Upper lobe of left lung (tissue), 6 donors: ENCODE measurements at places on chromosomes 3 and 15.

- H3K4me3 ChIP-seq = no peak overlapping the region
- H3K36me3 ChIP-seq = no peaks in the 10 kb centered on the region
- H3K4me1 ChIP-seq = peaks cover 4% of the 10 kb centered on the region
- no peaks in the 10 kb centered on the region for H3K27me3 ChIP-seq
- DNase-seq = no peak
- no peak overlapping the region for H3K27ac ChIP-seq
Observed at GRCh38 chr15:71449956-71450355, 334.7 kb downstream of the THSD4 start.

- H3K4me1 ChIP-seq = no peaks in the 10 kb centered on the region
- no peak overlapping the region for H3K27ac ChIP-seq
- H3K36me3 ChIP-seq = no peaks in the 10 kb centered on the region
- no peak overlapping the region for H3K4me3 ChIP-seq
- no peak for DNase-seq
Observed at GRCh38 chr3:172441581-172441980, 6.7 kb downstream of the GHSR start.

DNA sequence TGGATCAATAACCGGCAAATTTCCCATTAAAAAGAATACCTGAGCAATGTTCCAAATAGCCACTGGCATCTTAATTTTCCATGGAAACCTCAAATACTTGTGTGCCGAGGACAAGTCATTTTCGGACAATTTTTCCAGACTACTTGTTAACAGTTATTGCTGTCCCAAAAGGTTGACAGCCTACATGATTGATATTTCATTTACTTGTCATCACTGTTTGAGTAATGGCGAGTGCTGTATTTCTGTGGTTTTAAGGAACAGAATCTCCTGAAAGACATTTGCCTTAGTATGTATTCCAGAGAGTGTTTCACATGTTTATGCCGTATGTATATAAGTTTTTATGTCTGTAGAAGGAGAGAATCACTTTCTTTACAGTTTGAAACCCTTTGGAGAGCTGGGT lies 36.7 kb downstream of the MAP2K5 start:
- H3K36me3 ChIP-seq = no peaks in the 10 kb centered on the region
- H3K27me3 ChIP-seq = no peaks in the 10 kb centered on the region
- no peak overlapping the region for H3K27ac ChIP-seq
- peaks cover 13% of the 10 kb centered on the region for H3K4me1 ChIP-seq
- H3K4me3 ChIP-seq = no peak overlapping the region

DNA sequence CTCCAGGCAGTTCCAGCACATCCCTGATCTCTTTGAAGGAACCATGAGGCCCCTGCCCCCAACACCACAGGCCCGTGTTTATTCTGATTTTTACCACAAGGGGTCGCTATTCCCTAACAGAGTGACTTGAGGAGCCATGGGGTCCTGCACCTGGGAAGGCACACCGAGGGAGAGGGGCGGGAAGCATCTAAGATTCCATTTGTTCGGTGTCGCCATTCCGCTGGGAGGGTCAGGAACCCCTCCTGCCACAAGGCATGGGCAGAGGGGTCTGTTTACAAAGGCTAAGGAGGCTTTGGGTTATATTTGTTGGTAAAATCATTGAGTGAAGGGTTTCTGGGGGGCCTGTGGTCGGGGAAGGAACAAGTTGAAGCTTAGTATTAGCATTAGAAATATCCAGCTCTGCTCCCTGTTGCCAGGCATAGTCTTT lies 77.1 kb downstream of the WDR76 start:
- H3K36me3 ChIP-seq = no peaks in the 10 kb centered on the region
- H3K4me3 ChIP-seq = no peak overlapping the region
- no peak for DNase-seq
- no peaks in the 10 kb centered on the region for H3K4me1 ChIP-seq

GRCh38 chr3:176651622-176652021 lies 545.7 kb downstream of the TBL1XR1 start:
- no peaks in the 10 kb centered on the region for H3K4me1 ChIP-seq
- H3K27ac ChIP-seq = no peak overlapping the region
- no peaks in the 10 kb centered on the region for H3K36me3 ChIP-seq
- H3K4me3 ChIP-seq = no peak overlapping the region
- no peaks in the 10 kb centered on the region for H3K27me3 ChIP-seq

DNA sequence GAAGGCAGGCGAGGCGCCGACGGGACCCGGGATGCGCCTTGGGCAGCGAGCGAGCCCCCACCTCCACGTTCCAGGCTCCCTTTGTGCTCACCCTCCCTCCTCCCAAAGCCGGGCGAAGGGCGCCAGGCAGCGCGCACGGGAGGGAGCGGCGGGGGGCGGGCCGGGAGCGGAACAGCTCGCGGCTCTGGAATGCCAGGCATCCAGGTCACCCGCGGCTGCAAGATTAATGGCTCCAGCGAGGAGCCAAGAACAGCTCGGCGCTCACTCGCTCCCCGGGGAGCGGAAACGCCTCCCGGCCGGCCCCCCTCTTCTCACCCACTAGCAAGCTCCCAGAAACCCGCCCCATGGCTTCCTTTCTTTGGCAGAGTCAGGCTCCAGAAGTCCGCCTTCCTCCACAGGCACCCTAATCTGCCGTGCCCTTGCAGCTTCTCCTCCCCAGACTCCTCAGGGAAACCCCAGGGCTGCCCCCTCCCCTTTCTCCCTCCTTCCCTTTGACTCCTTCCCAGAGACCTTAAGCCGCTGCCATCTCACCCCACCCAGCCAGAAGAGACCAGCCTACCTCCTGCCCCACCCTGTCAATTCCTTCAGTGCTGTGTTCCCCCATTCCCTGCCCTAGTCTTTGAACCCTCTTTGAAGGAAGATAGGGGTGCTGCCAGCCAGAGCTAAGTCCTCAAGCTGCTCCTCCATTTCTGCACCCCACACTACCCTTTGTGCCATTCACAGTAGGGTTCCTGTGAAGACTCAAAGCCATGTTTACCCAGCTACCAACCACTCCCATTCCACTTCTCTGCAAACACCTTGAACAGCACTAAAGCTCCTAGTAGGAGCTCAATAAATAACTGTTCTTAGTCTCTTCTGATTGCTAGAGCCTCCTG lies 9.9 kb downstream of the AMOTL2 start:
- no peak overlapping the region for H3K4me3 ChIP-seq
- H3K4me1 ChIP-seq = peaks cover 98% of the 10 kb centered on the region
- peaks cover 90% of the 10 kb centered on the region for H3K36me3 ChIP-seq
- H3K27me3 ChIP-seq = no peaks in the 10 kb centered on the region
- peak overlapping the region; percentile 98 for H3K27ac ChIP-seq
- peak; percentile 94 for DNase-seq

DNA sequence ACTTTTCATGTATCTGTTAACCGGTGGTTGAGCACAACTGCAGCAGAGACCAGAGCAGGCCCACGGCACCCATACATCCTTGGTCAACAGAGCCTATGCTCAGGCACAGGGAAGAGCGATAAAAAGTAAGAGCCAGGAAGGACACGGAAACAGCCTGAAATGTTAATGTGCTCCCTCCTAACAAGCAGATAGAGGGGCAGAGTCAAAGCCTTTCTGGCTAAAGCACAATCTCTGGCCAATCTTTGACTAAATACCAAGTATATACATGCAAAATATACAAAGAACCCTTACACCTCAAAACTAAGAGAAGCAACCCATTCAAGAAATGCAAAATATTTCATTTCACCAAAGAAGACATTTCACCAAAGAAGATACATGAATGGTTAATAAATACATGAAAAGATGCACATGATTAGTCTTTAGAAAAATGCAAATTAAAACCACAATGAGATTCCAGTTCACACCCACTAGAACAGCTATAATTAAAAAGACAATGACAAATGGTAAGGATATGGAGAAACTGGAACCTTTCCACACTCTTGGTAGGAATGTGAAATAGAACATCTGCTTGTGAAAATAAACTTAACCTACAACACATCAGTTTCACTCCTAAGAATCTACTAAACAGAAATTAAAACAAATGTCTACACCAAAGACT lies 88.0 kb downstream of the OSBPL10 start:
- H3K27ac ChIP-seq = no peak overlapping the region
- H3K4me1 ChIP-seq = peaks cover 3% of the 10 kb centered on the region
- no peak for DNase-seq
- no peak overlapping the region for H3K4me3 ChIP-seq
- no peaks in the 10 kb centered on the region for H3K27me3 ChIP-seq

GRCh38 chr3:127174284-127174683 lies 18.6 kb upstream of the PRR23E start:
- H3K27ac ChIP-seq = no peak overlapping the region
- no peaks in the 10 kb centered on the region for H3K4me1 ChIP-seq
- no peak overlapping the region for H3K4me3 ChIP-seq
- H3K36me3 ChIP-seq = no peaks in the 10 kb centered on the region
- no peaks in the 10 kb centered on the region for H3K27me3 ChIP-seq
- no peak for DNase-seq

DNA sequence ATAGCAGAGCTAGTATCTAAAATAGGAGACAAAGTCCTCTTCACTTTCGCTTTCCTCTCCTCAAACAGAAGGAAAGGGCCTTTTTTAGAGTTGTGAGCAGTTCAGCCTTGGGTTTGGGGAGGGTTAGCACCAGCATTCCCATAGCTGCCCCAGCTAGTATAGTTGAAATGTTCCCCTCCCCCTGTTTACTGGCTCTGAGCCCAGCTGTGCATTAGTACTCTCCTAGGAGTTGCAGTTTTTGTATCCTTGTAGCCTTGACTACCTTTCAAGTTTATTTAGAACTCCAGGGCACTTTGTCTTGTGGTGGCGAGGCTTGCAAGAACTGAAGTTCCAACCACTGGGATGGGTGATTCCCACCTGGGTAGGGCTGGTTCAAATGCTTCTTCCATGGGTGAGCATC lies 245.1 kb upstream of the NAALADL2 start:
- no peaks in the 10 kb centered on the region for H3K27me3 ChIP-seq
- H3K27ac ChIP-seq = no peak overlapping the region
- no peaks in the 10 kb centered on the region for H3K4me1 ChIP-seq

DNA sequence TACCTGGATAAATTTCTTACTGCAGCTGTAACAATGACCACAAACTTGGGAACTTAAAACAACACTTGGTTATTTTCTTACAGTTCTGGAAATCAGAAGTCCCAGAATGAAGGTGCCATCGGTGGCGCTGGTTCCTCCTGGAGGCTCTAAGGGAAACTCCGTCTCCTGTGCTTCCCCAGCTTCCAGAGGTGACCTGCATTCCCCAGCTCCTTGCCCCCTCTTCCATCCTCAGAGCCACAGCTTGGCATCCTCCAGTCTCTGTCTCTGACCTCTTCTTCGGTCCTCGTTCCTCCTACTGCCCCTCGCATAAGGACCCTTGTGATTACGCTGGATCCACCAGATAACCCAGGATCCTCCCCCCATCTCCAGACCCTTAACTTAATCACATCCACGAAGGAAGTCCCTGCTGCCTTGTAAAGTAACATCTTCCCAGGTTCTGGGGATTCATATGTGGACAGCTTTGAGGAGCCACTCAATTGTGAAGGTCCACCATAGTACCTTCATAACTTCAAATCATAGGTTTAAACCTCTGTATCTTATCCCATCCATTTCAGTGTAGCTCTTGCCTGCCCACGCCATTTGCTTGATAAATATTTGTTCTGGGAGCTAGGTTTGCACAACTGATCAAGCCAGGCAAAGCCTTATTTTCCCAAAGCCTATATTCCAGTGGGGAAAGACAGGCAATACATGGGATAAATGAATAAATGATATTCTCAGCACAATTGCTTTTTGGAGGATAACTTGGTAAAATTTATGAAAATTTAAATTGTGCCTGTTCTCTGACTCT lies 34.8 kb downstream of the KLF15 start:
- H3K36me3 ChIP-seq = no peaks in the 10 kb centered on the region
- H3K27ac ChIP-seq = no peak overlapping the region
- H3K27me3 ChIP-seq = no peaks in the 10 kb centered on the region
- H3K4me1 ChIP-seq = no peaks in the 10 kb centered on the region

DNA sequence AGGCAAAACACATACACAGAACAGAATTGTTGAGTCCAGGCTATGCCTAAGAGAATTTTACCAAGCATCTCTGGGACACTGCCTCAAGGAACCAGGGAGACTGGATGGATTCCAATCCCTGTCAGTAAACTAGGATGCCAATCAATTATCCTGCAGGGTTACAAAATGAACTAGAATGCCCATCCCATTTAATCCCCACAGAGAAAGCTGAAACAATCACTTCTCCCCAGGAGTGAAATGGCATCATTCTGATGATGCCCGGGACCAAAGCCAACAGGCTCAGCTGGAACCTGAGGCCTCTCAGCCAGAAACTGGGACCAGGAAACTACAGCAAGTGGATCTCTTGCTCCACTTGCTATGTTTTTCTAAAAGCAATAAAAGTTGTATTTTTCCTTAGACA lies 130.0 kb upstream of the TJP1 start:
- no peak overlapping the region for H3K4me3 ChIP-seq
- no peaks in the 10 kb centered on the region for H3K4me1 ChIP-seq
- no peak for DNase-seq
- no peaks in the 10 kb centered on the region for H3K27me3 ChIP-seq

GRCh38 chr15:98727115-98728040 lies 79.0 kb downstream of the IGF1R start:
- no peaks in the 10 kb centered on the region for H3K27me3 ChIP-seq
- no peak overlapping the region for H3K4me3 ChIP-seq
- H3K36me3 ChIP-seq = no peaks in the 10 kb centered on the region
- peak; percentile 92 for DNase-seq
- peaks cover 21% of the 10 kb centered on the region for H3K4me1 ChIP-seq
- peak overlapping the region; percentile 83 for H3K27ac ChIP-seq

DNA sequence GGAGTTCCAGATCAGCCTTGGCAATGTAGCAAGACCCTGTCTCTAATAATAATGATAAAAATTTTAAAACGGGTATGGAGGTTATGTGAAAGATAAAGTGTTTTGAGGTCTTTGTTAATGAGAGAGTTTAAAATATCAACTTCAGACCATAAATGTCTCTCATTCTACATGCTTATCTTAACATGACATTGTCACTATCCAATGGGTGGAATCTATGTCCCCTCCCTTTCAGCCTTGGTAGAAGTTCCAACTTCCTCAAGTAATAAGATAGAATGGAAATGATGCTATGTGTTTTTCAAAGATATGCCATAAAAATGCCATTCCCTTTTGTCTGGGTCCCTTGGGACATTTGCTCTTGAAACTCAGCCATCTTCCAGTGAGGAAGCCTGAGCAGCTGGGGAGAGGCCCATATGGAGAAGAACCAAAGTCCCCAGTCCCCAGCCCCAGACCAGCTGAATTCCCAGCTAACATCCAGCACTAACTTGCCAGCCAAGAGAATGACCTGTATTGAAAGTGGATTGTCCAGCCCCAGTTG lies 17.0 kb downstream of the RPSA start:
- no peaks in the 10 kb centered on the region for H3K36me3 ChIP-seq
- DNase-seq = no peak
- no peaks in the 10 kb centered on the region for H3K4me1 ChIP-seq

DNA sequence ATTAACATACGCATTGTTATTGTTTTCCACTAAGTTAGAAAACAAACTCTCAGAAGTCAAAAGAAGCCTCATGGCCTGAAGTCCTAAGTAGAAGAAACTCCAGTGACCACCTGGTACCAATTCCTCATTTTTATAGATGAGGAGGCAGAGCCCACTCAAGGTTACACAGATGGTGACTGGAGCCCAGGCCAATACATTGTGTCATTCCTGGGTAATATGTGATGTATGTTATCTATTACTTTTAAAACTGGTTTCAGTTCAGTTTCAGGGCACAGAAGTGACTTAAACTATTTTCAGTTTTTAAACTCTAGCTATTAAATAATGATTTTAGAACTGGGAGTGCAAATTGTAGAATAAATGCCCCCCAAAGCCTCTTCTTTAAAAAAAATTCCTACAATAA lies 66.7 kb upstream of the STXBP5L start:
- no peaks in the 10 kb centered on the region for H3K27me3 ChIP-seq
- H3K4me3 ChIP-seq = no peak overlapping the region
- no peak overlapping the region for H3K27ac ChIP-seq
- no peak for DNase-seq
